ENCODE measurements at places on chromosomes 4 and X.
A peak's percentile ranks its signal among the peaks of the same experiment; 100 is the strongest.

- peak; percentile 64 for DNase-seq
Measured at GRCh38 chr4:5051278-5052203, at the start of gene STK32B. Gene STK32B, plus strand, starts transcription at chr4:5051480.

DNA sequence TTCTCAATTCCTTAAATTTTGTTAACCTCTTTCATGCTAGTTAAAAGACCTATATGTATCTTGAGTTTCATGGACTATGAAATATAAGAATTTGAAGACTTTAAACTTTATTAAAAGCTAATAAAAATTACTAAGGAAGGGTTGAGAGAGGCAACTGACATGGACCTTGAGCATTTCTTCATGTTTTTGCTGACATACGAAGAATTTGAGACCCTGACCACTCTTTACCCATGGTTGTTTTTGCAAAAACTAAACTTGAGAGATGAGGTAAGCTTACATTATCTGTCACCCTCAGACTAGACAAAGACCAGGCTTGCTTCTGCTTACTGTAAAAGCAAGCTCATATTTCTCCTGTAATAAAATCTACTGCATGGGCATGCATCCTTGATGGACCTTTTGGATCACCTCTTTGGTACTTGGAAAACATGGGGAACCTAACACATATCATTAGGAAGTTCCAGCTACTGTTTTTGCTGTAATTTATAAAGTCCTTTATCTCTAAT, 338.2 kb upstream of the PABPC4L start:
- DNase-seq = no peak

- DNase-seq = no peak
Measured at GRCh38 chrX:111322231-111322855, 52.1 kb upstream of the CAPN6 start.

GRCh38 chr4:127783026-127783769, 1.1 kb downstream of the HSPA4L start:
- DNase-seq = no peak

DNA sequence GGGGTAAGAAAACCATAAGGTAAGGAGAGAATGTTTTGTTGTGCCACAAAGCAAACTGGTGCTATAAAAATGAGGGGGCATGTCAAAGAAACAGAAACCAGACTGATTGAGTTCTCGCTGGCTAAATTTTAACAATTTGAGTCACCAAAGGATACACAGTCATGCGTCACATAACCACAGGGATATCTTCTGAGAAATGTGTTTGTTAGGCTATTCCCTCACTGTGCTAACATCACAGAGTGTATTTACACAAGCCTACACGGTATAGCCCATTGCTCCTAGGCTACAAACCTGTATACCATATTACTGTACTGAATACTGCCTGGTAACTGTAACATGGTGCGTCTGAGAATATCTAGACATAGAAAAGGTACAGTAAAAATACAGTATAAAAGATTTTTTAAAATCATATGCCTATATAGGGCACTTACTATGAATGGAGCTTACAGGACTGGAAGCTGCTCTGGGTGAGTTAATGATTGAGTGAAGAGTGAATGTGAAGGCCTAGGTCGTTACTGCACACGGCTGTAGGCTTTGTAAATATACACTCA, 50.1 kb downstream of the FBXW7 start:
- peak; percentile 36 for DNase-seq

DNA sequence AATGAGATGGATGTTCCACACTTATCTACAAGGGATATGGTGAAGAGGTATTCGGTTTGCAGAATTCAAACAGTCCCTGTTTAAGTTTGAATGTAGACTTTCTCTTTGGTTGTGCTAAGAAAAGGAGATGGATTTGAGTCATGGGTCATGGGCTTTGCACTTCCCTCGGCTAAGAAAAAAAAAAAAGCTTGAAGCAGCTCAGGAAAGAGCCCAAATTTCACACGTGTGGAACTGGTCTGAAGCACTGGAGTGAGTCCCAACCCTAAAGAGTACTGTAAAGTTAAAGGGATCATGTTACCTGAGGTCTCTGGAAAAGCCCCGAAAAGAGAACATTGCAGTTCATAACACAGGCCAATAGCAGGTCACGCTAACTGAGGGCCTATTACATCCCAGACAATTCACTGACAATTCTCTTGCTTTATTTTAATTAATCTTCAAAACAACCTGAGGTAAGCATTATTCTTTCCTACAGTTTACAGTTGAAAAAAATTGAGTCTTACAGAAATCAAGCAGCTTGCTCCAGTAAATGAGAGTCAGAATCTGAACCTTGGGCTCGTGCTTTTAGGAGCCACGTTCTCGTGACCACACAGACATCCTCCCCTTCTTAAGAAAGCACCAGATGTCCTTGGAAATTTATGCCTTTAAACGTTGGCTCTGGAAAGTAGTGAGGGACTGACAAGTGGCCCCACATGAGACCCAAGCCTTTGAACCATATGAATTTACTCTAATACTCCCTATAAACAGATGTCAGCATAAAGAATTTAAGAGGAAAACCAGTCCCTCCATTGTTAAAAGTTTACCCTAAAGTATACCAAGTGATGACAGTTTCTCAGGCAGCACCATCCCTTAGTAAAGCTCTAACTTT, 89.3 kb downstream of the MAD2L1 start:
- DNase-seq = no peak

GRCh38 chr4:37054531-37055077, 189.9 kb upstream of the NWD2 start:
- no peak for DNase-seq

GRCh38 chr4:140740422-140740821, 15.8 kb downstream of the TBC1D9 start:
- DNase-seq = no peak

DNA sequence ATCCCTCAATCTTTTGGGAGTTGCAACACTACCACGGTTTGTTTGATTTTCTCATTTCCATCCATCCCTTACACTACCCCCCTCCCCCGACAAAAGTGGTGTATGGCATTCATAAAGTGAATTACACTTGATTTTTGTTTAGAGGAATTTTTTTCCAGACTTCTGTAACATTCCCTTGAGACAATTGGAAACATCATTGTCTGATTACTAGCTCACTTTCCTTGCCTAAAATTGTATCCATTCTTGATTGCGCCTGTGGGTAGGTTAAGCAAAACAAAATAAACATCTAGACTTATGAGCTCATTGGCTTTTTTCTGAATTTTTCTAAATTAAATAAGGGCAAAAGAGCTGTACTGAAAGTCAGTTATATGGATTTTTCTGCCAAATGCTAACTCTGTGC, 3.5 kb downstream of the GPC3 start:
- no peak for DNase-seq

DNA sequence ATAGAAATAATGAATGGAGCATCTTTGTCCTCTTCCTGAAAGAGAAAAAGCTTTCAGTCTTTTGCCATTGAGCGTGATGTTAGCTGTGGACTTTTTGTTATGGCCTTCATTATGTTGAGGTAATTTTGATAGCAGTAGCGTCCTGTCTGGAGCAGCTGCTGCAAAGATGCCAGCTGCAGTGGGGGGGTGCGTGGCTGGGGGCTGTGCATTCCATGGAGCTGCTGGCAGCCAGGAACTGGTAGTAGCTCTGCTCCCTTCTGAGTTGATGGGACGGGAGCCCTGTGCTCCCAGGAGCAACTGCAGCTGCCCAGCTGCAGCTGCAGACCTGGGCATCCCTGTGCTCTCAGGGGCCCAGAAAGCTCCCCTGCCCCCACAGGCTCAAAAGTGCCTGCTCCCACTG, 50.4 kb downstream of the CCDC160 start:
- DNase-seq = no peak

DNA sequence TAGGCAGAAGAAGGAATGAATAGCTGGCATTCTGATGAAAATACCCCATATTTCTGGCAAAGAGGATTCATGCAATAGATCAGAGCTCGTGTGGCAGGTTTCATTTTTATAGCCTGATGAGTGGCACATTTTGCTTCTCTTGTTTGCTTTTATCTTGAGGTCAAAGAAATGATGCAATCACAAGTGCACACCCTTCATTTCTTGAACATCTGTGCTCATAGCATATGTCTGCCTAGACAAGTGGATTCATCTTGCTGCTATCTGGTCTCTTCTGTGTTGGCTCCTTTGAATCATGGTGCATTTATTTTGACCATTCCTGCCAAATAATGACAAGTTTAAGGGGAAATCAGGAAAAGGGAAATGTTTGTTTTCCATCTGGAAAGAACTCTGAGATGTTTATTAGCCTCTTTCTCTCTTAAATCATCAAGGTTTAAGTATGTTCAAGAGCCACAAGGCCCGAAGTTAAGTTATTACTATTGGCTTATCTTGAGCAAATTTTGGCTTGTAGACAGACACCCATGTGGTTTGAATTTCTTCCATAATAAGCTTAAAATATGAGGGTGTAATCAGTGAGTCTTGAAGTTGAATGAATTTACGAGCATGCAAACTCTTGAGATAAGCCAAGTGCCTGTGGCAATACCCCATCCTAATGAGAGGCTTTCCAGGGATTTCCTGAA, 59.3 kb upstream of the HS3ST1 start:
- peak; percentile 67 for DNase-seq

GRCh38 chrX:44784241-44784640, 59.6 kb upstream of the DUSP21 start:
- peak; percentile 1 for DNase-seq

- DNase-seq = no peak
Measured at GRCh38 chr4:41177016-41177415, 37.3 kb downstream of the APBB2 start.

DNA sequence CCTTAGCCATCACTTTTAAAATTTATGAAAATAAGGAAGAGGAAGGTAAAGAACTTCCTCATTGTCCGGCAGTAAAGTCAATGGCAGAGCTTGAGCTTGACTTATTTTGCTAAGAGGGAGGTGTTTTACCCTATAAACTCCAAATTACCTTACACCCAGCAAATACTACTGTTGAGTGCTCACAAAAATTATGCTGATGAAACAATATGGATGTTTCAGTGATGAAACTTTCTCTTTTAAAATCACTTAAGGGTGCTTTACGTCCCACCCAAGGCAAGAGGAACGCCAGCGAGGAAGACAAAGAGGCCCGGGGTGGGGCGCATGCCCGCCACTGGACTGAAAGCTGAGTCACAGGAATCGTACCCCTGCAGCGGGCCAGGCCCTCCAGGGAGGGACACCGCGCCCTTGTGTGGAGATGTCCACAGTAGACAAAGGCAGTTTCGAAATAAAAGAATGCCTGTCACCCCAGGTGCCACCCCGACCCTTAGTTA, 560 bp upstream of the TMSB4X start:
- peak; percentile 47 for DNase-seq

DNA sequence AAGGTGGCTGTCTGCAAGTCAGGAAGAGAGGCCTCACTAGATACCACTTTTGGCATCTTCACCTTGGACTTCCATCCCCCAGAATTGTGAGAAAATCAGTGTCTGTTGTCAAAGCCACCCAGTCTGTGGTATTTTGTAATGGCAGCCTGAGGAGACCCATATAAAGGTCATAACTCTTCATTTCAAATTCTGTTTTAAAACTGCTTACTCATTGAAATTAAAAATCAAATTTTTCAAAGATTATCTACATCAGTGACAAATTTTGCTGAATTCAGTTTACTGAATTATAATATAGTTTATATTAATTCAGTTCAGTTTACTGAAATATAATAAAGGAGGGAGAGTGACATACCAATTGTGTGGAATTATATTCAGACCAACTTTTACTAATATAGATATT, 133.1 kb upstream of the IL15 start:
- no peak for DNase-seq

DNA sequence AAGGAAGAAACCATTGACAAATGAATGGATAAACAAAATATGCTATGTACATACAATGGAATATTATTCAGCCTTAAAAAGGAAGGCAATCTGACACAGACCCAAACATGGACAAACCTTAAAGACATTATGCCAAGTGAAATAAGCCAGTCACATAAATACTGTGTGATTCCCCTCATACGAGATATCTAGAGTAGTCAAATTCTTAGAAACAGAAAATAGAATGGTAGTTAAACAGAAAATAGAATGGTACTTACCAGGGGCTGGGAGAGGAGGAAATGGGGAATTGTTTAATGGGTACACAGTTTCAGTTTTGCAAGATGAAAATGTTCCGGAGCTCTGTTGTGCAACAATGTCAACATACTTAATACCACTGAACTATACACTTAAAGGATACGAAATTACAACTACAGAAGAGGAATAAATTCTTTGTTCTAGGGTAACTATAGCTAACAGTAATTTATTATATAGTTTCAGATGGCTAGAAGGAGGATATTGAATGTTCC, 47.8 kb upstream of the DUSP21 start:
- DNase-seq = no peak

DNA sequence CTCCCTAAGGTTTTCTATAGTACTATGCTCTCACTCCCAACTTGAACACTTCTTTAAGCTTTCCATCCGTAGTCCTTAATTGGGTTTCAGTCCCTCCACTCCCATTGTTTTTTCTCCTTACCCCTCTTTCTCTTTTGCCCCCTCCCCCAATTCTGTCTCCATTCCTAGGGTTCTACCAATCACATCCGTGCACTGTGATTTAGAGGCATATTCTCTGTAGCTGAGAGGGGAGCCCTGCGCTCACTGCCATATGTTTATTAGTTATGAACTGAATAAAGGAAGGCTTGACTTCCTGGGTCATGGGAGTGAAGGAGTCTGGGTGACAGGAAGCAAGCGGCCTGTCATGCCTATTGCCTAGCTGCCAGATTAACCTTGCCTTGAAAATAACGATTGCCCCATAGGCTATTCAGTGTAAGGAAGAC, 471 bp downstream of the MCTS1 start:
- peak; percentile 42 for DNase-seq

DNA sequence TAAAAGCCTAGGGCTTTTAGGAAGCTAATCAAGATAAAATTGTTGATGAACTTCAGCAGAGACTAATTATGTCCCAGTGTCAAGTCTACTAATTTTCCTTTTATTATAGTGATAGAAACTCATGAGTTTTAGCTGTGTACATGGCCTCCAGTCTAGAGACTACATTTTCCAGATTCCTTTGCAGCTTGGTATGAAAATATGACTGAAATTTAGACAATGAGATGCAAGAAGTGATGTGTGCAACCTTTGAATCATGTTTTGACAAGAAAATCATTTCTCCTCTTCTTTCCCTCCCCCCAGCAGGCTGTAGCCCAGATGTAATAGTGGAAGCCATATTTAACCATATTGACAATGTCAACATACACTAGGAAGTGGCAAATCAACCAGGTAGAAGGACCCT, 30.3 kb upstream of the IL13RA2 start:
- no peak for DNase-seq

DNA sequence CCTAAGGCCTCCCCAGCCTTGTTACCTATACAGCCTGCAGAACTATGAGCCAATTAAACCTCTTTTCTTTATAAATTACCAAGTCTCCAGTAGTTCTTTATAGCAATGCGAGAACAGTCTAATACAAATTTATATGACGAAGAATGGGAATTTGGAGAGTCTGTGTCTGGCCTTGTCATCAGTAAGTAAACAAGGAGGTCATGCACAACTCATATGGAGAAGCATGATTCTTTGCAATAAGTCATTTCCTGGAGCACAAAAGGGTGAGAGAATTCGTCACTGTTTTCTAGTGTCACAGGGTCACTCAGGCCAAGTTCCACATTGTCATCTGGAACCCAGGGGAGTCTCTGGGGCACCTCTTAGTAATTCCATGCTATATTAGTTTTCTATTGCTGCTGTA, 49.0 kb upstream of the HS6ST2 start:
- DNase-seq = no peak

- DNase-seq = no peak
Measured at GRCh38 chrX:19121898-19122640, at the start of gene ADGRG2. Gene ADGRG2, minus strand, starts transcription at chrX:19122468. Its CDS starts 53,634 bp downstream, at chrX:19068834.
